ENCODE measurements at places on chromosomes 16 and 17.

DNA sequence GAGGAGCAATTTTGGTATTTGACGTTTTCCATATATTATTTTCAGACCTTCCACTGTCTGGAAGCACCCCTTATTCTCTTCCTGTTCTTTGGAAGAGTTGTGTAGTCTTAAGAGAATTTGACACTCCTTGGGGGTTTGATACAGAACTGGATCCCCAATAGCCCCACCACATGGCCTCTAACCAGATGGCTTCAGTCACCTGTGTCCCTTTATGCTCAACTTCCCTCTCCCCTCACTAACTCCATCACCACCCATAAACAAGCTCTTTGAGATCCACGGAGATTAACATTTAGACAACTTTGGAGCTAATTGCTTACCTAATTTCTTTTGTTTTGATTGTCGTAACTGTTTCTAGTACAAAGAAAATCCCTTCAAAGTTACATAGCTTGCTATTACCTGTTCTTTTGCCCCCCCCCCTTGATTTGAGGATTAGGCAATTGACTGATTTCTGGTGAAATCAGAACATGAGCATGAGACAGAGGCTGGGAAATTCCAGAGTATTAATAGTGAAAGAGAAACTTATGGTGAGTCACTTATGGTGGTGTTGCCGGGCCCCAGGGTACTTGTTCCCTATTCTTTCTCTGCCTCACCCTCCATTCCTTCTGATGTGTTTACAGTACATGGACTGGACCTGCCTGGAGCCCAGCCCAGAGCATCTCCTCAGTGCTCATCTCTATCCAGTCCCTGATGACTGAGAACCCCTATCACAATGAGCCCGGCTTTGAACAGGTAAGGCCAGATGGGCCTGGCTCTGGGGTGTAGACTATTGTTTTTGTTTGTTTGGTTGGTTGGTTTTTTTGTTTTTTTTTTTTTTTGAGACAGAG, 7.5 kb downstream of the UBE2Z start:
- no peak for DNase-seq

DNA sequence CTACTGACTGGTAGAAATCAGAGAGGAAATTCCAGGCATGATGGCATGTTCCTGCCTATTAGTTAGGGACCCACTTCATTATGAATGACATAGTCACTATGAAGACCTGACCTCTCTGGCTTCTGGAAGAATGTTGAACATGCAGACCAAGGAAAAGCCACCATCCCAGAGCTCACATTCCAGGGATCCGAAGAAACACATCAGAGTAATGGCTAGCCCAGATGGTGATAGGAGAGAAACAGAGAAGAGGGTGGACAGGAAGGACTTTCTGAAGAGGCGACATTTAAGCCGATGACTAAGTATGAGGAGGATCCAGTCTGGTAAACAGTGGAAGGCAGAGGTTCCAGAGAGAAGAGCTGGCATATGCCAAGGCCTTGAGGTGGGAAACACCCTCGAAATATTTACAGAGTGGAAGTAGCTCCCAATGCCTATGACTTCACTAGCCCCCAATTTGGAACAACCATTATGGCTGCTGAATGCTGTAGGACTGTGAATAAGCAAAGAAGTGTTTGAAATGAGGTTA, 216.2 kb downstream of the RBFOX1 start:
- no peak for DNase-seq

DNA sequence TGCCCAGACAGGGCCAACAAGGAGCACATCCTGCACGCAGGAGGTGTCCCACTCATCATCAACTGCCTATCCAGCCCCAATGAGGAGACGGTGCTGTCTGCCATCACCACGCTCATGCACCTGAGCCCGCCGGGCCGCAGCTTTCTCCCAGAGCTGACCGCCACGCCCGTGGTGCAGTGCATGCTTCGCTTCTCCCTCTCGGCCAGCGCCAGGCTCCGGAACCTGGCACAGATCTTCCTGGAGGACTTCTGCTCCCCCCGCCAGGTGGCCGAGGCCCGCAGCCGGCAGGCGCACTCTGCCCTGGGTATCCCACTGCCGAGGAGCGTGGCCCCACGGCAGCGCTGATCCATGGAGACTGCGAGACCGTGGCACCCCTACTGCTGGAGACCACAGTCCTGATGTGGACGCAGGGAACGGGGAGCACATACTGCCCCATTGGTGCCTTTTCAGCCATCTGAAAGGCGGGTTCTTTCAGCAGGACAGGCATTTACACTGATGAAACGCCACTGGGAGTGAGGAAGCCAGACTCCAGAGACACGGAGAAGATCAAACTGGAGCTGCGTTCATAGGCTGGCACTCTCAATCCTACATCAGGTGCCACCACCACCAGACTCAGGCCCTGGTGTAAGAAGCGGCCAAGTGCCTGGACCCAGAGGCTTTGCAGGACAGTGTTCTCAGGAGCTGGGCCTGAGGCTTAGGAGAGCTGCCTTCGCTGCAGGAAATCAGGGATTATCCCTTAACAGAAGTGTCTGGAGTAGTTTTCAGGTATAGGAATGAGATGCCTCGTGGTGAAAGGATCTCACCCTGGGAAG, 2.6 kb downstream of the NT5C start:
- DNase-seq = no peak

GRCh38 chr17:8732406-8733085, 12.1 kb downstream of the CCDC42 start:
- DNase-seq = no peak

DNA sequence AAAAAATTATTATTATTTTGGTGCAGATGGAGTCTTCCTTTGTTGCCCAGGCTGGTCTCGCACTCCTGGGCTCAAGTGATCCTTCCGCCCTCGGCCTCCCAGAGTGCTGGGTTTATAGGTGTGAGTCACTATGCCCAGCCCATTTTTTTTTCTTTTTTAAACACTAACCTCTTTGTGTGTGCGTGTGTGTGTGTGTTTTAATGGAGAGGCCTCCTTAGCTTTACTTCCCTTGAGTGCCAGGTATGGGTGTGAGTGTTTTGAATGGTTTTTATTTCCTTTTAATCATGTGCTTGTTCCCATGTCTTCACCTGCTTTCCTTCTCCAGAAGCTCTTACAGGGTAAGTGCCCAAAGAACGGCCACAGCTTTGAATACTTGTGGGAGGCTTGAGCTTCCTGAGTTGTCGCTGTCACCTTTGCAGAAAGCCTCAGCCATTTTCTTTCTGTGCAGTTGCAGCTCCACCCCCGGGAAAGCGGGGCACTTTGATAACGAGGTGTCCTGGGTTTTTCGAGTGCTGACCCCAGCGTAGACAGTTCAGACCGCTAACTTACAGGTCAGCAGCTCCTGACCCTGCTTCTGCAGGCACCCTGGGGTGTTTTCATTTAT, 22.6 kb downstream of the AKAP1 start:
- no peak for DNase-seq

- DNase-seq = no peak
These were observed 30.6 kb downstream of the LYRM1 start for GRCh38 chr16:20931066-20931600.

GRCh38 chr16:54444851-54445458, 158.4 kb upstream of the IRX3 start:
- DNase-seq = no peak

DNA sequence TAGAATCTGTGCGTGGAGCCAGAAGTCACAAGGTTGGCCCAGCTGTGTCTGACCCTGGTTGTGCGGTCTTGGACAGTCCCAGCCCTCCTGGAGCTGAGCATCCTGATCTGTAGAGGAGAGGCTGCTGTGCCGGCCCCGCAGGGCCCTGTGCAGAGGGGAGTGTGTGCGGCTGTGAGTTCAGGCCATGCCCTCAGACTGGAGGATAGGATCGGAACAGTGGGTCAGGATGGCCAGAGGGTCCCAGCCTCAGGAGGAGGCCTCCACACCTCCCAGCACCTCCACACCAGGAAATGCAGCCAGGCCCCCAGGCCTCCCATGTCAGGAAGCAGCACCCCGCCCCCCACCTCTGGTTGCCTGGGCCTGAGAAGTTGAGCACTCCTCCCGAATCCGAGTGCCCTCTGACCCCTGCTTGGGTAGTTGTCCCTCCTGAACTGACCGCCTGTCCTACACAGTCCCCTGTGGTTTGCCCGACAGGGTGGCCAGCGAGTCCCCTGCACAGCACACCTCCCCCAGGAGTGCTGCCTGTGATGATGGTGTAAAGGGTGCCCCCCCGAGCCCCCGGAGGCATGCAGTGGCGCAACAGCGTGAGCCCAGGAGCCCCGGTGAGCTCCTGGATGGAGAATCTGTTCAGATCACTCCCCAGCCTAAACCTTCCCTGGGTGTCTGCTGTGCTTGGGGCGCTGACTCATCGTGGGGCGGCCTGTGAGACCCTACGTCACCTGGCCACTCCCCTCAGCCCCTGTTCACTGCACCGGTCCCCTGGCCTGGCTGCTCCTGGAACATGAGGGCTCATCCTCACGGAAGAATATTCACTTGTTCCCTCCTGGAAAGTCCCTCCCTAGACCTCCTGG, 285.2 kb downstream of the SEC14L1 start:
- DNase-seq = no peak
